ENCODE measurements at places on chromosomes 3 and 15.

GRCh38 chr3:189404797-189405484 lies 226.2 kb upstream of the TP63 start:
- H3K4me3 ChIP-seq = no peak overlapping the region
- H3K36me3 ChIP-seq = no peaks in the 10 kb centered on the region
- H3K4me1 ChIP-seq = peaks cover 1% of the 10 kb centered on the region
- H3K27me3 ChIP-seq = no peaks in the 10 kb centered on the region
- no peak for DNase-seq
- H3K27ac ChIP-seq = no peak overlapping the region

GRCh38 chr3:58065700-58066167 lies 57.5 kb downstream of the FLNB start:
- no peak for DNase-seq
- H3K4me1 ChIP-seq = peaks cover 31% of the 10 kb centered on the region
- peaks cover 6% of the 10 kb centered on the region for H3K36me3 ChIP-seq
- no peaks in the 10 kb centered on the region for H3K27me3 ChIP-seq
- peak overlapping the region; percentile 34 for H3K27ac ChIP-seq

DNA sequence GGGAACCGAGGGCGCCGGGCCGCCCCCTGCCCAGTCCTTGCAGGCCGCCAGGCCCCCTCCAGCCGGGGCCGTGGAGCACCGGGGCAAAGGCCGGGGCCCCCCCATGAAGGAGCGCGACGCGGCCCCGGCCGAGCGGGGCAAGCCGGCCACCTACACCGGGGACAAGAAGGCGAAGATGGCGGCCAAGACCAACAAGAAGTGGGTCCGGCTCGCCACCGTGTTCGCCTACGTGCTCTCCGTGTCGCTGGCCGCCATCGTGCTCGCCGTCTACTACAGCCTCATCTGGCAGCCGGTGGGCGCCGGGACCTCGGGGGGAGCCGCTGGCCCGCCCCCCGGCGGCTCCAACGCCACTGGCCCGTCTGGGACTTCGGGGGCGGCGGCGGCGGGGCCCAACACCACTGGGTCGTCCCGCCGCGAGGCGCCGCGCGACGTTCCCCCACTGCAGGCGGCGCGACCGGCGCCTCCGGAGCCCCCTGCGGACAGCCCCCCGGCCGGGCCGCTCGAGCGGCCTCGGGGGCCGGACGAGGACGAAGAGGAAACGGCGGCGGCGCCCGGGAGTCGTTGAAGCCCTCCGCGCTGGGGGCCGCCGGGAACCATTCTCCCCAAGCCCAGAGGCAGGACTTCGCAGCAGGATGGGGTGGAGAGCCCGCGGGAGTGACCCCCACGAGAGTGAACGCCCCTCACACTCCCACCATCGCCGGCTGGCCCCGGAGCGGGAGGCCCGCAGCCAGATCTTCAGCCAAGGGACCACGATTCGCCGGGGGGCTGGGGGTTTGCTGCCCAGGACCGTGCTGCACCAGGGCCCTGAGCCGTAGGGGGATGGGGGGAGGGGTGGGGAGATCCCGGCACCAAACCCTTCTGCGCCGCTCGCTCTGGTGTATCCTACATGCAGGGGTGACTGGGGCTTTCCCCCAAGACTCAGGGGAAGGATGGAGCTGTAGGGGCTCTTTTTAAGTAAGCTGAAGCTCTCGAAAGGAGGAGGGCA lies 753 bp downstream of the INAFM2 start:
- H3K27me3 ChIP-seq = no peaks in the 10 kb centered on the region
- peak overlapping the region; percentile 67 for H3K4me3 ChIP-seq
- H3K27ac ChIP-seq = no peak overlapping the region

- H3K27ac ChIP-seq = no peak overlapping the region
- peaks cover 11% of the 10 kb centered on the region for H3K36me3 ChIP-seq
- H3K27me3 ChIP-seq = peaks cover 3% of the 10 kb centered on the region
- H3K4me3 ChIP-seq = no peak overlapping the region
Observed at GRCh38 chr15:89785774-89786140, 9.6 kb downstream of the MESP2 start.

DNA sequence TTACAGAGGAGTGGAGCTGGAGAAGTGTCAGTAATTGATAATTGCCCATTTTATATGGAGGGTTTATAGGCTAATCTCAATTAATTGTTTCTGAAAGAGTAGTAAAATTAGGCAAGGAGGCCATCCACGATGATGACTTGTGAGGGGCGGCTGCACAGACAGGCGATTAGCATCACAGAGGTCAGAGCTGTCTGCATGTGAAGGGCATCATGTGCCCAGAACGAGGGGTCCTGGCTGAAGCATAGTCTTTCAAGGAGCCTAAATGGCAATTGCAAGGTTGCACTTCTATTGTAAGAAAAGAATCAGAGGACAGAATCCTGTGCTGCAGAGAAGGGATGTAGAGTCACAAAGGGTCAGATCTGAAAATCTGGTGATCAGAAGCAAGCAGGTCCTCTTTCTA lies 196.6 kb downstream of the EBLN2 start:
- H3K4me1 ChIP-seq = no peaks in the 10 kb centered on the region
- no peak for DNase-seq
- no peak overlapping the region for H3K4me3 ChIP-seq
- peaks cover 31% of the 10 kb centered on the region for H3K27me3 ChIP-seq

GRCh38 chr3:100256731-100257151 lies 4.1 kb upstream of the TBC1D23 start:
- no peak for DNase-seq
- H3K36me3 ChIP-seq = no peaks in the 10 kb centered on the region
- H3K27ac ChIP-seq = no peak overlapping the region
- peaks cover 27% of the 10 kb centered on the region for H3K4me1 ChIP-seq
- no peaks in the 10 kb centered on the region for H3K27me3 ChIP-seq
- no peak overlapping the region for H3K4me3 ChIP-seq

DNA sequence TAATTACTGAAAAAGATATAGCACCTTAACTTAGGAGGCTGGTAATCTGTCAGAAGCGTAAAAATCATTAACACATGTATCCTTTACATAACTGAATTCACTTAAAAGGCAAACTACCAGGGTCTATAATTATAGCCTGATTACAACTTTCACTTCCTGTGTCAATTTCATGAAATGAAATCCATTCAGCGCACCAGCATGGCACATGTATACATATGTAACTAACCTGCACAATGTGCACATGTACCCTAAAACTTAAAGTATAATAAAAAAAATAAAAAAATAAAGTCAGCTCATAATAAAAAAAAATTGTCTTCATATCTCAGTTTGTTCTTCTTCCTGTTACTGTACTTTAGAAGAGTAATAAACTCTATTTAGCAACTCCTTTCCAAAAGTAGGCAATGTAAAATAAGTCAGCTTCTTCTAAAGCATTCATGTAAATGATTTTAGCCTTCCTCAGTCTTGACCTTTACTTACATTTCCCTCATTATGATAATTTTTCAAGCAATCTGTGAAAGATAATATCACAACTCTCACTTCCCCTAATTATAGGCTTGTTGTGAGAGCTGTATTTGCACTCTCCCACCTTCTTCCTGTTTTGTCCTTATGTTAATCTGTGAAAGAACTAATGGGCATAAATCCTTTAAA lies 50.1 kb downstream of the KBTBD8 start:
- H3K36me3 ChIP-seq = no peaks in the 10 kb centered on the region
- H3K4me1 ChIP-seq = no peaks in the 10 kb centered on the region
- H3K27me3 ChIP-seq = no peaks in the 10 kb centered on the region
- no peak overlapping the region for H3K4me3 ChIP-seq
- DNase-seq = no peak

- H3K36me3 ChIP-seq = no peaks in the 10 kb centered on the region
- DNase-seq = no peak
- H3K27ac ChIP-seq = peak overlapping the region; percentile 17
- H3K4me1 ChIP-seq = no peaks in the 10 kb centered on the region
- H3K4me3 ChIP-seq = no peak overlapping the region
Observed at GRCh38 chr15:71110405-71111180, 4.7 kb upstream of the THSD4 start.

DNA sequence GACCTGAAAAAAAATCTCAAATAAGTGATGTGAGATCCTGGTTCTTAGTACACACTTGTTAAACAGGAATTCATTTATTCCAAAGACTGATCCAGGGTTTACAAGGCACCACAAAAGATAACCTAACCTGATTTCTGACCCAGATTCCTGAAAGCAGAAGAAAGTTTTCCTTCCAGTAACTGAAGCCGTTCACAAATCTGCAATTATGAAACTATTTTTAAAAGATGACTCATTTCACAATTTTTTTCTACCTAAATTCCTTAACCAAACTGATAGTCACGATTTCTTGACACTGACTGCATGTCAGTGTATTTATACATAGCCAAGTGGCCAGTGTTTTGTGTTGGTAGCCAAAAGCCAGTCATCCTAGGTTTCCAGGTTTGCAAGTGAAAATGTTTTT lies 17.1 kb downstream of the SLC9A9 start:
- H3K36me3 ChIP-seq = peaks cover 13% of the 10 kb centered on the region
- H3K27ac ChIP-seq = no peak overlapping the region

DNA sequence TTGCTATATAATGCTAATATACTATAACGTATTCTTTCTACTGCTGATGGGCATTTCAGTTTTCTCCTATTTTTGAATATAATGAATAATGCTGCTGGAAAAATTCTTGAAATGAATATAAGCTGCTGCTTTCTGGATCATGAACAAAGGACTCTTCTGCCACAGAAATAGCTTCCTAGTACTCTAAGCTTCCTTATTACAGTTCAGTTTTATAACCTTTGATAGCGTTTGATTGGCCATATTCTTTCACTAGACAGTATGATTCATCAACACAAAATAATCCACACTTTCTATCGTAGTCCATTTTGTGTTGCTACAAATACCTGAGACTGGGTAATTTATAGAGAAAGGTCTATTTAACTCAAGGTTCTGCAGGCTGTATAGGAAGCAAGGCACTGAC lies 16.4 kb upstream of the UBE3A start:
- H3K27me3 ChIP-seq = peaks cover 3% of the 10 kb centered on the region
- no peak overlapping the region for H3K4me3 ChIP-seq
- H3K36me3 ChIP-seq = peaks cover 10% of the 10 kb centered on the region
- no peak overlapping the region for H3K27ac ChIP-seq
- no peak for DNase-seq

GRCh38 chr15:43221422-43221821 lies 604 bp upstream of the EPB42 start:
- no peaks in the 10 kb centered on the region for H3K36me3 ChIP-seq
- H3K4me1 ChIP-seq = peaks cover 5% of the 10 kb centered on the region

GRCh38 chr3:108006881-108007331 lies 83.9 kb downstream of the CD47 start:
- peaks cover 18% of the 10 kb centered on the region for H3K4me1 ChIP-seq
- H3K27ac ChIP-seq = no peak overlapping the region
- DNase-seq = no peak
- H3K27me3 ChIP-seq = no peaks in the 10 kb centered on the region

DNA sequence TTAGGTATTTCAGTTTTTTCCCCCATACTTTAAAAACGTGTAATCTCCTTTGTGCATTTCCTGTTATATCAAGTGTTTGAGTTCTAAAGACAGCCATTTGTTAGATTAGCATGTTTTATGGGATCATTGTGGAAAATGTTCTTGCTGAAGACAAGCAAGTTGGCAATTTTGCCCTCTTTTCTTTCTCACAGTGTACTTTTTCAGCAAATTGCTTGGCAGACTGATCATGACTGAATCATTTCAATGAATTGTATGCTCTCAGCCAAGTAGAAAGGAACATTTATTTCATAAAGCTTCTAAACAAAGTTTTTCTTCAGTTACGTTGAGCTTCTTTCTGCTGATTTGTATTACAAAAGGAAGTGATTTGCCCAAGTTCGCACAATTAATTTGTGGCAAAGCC lies 51.6 kb downstream of the ATG7 start:
- no peak overlapping the region for H3K27ac ChIP-seq
- no peaks in the 10 kb centered on the region for H3K27me3 ChIP-seq
- no peak for DNase-seq
- no peak overlapping the region for H3K4me3 ChIP-seq
- H3K36me3 ChIP-seq = peaks cover 74% of the 10 kb centered on the region

DNA sequence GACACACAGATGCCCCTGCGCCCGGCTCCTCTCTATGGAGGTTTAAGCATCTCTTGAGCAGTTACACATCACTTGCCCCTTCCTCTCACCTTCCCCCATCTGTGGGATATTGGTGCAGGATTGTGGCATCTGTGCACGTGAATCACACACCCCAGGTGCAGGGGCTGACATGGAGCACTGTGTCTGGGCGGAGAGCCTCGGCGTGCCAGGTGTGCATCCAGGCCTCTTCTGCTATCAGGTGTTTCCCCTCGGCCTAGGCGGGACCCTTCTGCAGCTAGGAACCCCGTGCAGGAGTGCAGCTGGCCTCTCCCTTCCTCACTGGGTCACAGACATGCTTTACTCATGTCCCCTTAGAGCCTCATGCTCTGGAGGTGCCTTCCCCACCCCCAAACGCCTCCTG lies 33.4 kb upstream of the MUC13 start:
- H3K4me1 ChIP-seq = no peaks in the 10 kb centered on the region
- DNase-seq = no peak

- H3K4me3 ChIP-seq = peak overlapping the region; percentile 57
- H3K36me3 ChIP-seq = peaks cover 5% of the 10 kb centered on the region
- peaks cover 46% of the 10 kb centered on the region for H3K4me1 ChIP-seq
- no peak overlapping the region for H3K27ac ChIP-seq
Observed at GRCh38 chr3:138947495-138948121, 591 bp downstream of the FOXL2NB start.

- H3K27ac ChIP-seq = no peak overlapping the region
- no peak overlapping the region for H3K4me3 ChIP-seq
- no peak for DNase-seq
- no peaks in the 10 kb centered on the region for H3K4me1 ChIP-seq
Observed at GRCh38 chr3:110576960-110577359, 494.7 kb upstream of the NECTIN3 start.

- H3K36me3 ChIP-seq = no peaks in the 10 kb centered on the region
- no peaks in the 10 kb centered on the region for H3K27me3 ChIP-seq
- no peaks in the 10 kb centered on the region for H3K4me1 ChIP-seq
- no peak for DNase-seq
Observed at GRCh38 chr3:55060896-55061719, 133.2 kb upstream of the LRTM1 start.

GRCh38 chr3:71688121-71688520 lies 37.1 kb downstream of the EIF4E3 start:
- no peaks in the 10 kb centered on the region for H3K4me1 ChIP-seq
- no peak overlapping the region for H3K4me3 ChIP-seq
- no peak overlapping the region for H3K27ac ChIP-seq
- no peak for DNase-seq
- H3K36me3 ChIP-seq = peaks cover 76% of the 10 kb centered on the region

- no peak for DNase-seq
- H3K36me3 ChIP-seq = no peaks in the 10 kb centered on the region
Observed at GRCh38 chr15:98440917-98441316, 207.4 kb upstream of the IGF1R start.

- H3K27ac ChIP-seq = no peak overlapping the region
- DNase-seq = no peak
- H3K27me3 ChIP-seq = no peaks in the 10 kb centered on the region
- no peak overlapping the region for H3K4me3 ChIP-seq
Observed at GRCh38 chr15:63331456-63331855, 50.2 kb downstream of the CA12 start.

DNA sequence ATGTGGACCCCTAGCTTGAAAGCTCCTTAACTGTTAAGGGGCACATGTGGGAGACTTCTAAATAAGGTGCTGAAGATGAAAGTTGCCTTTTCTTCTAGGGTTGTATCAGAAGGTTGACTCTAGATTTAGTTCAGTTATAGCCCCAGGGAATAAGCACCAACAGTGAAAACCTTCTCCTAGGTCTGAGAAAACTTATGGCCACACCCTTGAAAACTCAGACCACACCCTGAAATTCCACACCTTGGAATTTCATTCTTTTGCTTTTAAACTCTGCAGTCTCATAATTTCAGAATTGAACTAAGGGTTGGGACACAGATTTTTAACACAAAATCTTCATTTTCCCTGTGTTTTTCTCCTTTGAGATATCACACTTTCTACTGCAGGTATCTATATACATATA lies 355.8 kb upstream of the IL12A start:
- no peaks in the 10 kb centered on the region for H3K36me3 ChIP-seq
- H3K4me3 ChIP-seq = no peak overlapping the region
- H3K4me1 ChIP-seq = no peaks in the 10 kb centered on the region
- peaks cover 2% of the 10 kb centered on the region for H3K27me3 ChIP-seq
- H3K27ac ChIP-seq = no peak overlapping the region
- DNase-seq = no peak
